ENCODE measurements at places on chromosomes 4 and X.

DNA sequence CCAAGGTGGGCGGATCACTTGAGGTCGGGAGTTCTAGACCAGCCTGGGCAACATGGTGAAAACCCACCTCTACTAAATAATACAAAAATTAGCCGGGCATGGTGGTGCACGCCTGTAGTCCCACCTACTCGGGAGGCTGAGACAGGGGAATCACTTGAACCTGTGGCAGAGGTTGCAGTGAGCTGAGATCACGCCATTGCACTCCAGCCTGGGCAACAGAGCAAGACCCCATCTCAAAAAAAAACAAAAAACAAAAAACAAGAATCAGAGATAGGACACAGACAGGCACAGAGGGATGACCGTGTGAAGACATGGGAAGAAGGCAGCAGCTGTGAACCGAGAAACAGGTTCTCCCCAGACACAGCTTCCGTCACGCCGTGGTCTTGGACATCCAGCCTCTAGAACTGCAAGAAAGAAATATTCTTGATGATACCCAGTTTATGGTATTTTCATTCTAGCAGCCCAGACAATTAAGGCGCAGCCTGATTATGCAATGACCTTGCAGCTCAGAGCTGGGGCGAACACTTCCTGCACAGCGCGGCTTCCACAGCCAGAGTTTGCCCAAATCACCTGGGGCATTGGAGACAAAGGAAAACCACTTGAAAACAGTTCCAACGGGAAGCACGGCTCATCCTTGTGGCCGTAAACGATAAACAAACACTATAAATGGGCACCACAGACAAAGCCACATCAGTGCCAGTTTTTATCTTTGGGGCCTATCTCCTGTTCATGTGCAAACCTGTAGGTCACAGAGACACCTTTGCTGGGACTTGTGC is 4.2 kb upstream of the ARSD start:
- DNase-seq, result no peak

DNA sequence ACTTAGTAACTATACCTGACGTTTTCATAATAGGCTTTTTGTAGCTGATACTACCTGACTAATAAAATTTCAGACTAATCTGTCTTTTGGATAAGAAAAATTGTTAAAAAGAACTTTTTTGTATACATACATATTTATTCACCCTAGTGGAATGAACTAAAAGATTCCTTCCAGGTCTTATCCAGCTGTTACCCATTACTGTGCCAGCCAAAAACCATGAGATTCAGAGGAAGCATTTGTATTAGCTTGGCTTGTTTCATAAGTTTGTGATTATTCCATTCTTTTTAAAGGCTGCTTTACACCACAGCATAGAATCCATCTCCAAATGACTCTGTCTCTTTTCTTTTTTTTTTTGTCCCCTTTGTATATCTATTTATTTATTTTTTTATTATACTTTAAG is 149.4 kb downstream of the FAT4 start:
- no peak for DNase-seq

DNA sequence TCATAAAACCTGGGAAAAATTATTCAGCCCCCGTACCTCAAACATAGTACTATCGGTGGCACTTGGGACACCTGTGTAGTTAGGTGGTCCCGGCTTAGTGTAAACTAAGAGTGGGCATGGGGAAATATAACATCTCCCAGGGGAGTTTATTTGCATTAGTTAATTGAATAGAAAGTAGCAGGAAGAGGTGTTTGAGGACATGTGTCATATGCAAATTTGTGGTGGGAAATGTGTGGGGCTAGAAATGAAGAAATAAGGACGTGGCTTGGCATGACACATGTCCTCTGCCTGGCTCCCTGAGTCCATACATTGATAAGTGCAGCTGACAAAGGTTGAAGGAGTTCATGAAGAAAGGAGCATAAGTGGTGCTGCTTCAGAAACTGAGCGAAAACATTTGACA is 483.6 kb downstream of the SH2D1A start:
- no peak for DNase-seq

GRCh38 chrX:136953867-136954787 is 73.6 kb upstream of the RBMX start:
- DNase-seq, result no peak

All from cortex of kidney (tissue), 1 donor.